GM04503 (cell line): ENCODE measurements at places on chromosomes 3 and 15.

DNA sequence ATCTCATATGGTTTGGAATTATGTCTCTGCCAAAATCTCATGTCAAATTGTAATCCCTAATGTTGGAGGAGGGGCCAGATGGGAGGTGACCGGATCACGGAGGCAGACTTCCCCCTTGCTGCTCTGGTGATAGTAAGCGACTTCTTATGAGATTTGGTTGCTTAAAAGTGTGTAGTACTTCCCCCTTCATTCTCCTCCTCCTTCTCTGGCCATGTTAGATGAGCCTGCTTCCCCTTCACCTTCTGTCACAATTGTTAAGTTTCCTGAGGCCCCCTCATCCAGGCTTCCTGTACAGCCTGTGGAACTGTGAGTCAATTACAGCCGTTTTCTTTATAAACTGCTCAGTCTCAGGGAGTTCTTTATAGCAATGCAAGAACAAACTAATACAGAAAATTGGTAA lies 51.1 kb downstream of the NEDD4 start:
- DNase-seq: no peak

GRCh38 chr15:27587810-27588209 lies 511.3 kb downstream of the OCA2 start:
- DNase-seq: no peak

- no peak for DNase-seq
Observed at GRCh38 chr3:60932643-60933042, 318.6 kb downstream of the FHIT start.

GRCh38 chr15:70356919-70357318 lies 259.2 kb upstream of the TLE3 start:
- DNase-seq: no peak

DNA sequence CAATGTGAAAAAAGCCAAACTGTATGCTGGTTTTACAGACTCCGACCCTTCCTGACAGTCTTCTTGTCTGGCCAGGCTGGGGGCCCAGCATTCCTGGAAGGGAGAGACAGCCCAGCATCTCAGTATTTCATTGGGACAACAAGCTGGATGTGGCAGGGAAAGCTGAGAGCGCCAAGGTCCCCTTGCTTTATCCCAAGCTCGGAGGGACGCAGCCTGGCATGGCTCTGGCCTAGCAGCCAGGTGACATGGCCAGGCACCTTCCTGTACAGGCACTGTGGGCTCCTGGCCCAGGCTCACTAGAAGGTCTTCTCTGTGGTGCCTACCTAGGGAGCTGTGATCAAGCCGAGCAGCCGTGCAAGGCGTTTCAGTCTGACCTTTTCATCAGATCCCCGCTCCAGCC lies 33.0 kb downstream of the UMPS start:
- DNase-seq: no peak

- DNase-seq: no peak
Observed at GRCh38 chr3:153215966-153216365, 53.9 kb downstream of the RAP2B start.

GRCh38 chr3:111539351-111540331 lies 2.4 kb upstream of the CD96 start:
- no peak for DNase-seq

- no peak for DNase-seq
Observed at GRCh38 chr3:55174747-55175146, 246.9 kb upstream of the LRTM1 start.

DNA sequence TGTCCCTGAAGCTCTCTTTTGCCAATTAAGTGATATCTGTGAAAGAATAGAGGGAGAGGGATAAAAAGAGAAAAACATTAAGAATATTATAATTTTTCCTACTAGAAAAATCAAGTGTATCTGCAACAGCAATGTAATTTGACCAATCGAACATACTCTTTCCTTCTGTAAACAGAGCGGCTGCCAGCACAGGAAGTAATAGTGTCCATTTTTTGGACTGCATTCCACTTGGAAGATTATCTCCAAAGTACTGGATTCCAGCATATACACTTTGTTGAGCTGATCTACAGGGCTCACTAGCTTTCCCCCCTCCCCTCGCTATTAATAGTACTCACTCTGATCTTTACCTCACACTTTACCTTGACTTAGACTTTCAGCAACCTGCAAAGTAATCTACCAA lies 90.4 kb downstream of the SUCLG2 start:
- DNase-seq: no peak

- DNase-seq: no peak
Observed at GRCh38 chr3:5013021-5013906, 34.0 kb downstream of the BHLHE40 start.

DNA sequence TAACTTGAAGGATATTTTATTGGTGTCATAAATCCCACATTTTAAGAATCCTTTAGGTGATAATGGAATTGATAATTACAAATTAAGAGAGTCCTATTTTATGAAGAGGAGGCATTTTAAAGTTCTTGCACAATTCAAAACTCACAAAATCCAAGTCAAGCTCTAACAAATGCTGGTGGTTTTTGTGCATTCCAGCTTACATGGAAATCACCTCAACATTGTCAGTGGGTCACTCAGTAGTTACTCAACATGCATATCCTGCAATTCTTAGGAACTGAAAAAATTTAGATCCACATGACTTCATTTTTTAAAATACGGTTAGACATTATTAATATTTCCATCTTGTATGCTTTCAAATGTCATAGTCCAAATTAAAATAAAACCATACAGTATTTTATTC lies 487.2 kb downstream of the CNTN3 start:
- DNase-seq: no peak

- no peak for DNase-seq
Observed at GRCh38 chr3:61532739-61533500, 28.5 kb upstream of the PTPRG start.

DNA sequence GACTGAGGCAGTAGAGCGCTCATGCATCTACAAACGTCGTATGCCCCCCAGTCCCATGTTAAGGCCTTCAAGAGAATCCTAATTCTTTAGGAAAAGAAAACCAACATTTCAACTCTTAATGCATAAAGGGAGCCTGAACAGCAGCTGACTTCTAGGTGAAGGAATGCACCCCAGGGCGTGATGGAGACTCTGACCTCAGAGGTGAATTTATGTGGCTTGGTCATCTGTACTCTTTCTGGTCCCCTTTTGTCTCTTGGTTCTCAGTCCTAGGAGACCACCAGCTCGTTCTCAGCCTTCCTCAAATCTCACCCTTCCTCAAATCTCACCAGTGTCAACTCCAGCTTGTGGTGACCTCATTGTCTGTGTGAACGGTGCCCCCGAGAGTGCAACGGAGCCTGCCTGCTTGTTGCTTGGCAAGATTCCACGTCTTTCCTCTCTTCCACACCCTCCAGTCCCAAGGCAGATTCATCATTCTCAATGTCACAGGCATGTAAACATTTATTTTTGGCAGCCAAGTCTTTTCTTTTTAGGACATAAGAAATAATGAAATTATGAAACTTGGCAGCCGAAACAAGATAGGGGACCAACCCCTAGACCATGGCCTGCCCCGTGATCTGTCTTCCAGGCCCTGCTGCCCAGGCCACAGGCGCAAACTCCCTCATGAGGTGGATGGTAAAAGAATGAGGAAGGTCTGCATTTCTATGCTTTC lies 166.2 kb downstream of the ADAMTS17 start:
- DNase-seq: no peak

DNA sequence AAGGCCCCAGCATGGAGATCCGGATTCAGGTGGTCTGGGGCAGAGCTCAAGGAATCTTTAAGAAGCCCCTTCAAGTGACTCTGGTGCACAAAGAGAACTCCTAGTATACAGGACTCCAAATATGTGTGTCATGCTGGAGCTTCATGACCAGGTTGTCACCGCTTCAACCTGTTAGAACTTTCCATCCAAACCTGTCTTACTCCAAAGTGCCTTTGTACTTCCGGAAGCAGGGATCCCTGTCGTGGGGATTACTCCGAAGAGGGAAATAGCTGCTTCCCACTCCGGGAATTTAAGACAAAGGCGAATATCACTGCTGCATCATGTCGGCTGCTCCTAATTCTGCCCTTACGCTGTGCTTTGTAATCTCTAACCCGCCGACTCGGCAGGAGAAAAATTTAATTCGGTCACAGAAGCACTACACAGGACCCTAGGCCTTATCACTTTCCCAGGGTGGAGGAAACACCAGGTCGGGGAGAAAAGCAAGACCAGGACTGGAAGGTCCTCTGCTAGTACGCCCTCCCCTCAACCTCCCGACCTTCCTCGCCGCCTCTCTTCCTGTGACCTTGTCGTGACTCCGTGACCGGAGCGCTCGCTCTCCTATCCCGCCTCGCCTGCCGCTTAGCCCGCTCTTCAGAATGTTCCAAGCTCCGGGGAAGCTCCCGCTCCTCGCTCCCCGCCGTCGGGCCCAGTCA lies 730 bp downstream of the HIGD1A start:
- DNase-seq: no peak

GRCh38 chr15:34993877-34994276 lies 5.8 kb upstream of the ZNF770 start:
- no peak for DNase-seq

DNA sequence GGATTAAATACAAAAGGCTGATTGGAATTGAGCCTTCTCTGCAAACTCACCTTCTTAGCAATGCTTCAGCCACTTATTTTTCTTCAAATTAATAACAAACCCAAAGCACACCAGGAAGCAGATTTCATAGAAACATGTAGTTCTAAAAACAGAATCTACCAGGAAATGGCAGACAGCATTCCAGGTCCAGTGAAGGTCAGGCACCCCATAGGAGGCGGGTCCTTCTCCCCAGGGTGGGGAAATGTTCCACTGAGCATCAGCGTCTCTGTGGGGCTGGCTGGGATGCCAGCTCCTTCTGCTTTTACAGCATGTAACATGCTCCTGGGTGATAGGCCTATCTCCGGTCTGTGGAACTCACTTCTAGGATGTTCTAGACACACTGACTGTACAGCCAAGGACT lies 49.2 kb downstream of the CTNNB1 start:
- DNase-seq: no peak

DNA sequence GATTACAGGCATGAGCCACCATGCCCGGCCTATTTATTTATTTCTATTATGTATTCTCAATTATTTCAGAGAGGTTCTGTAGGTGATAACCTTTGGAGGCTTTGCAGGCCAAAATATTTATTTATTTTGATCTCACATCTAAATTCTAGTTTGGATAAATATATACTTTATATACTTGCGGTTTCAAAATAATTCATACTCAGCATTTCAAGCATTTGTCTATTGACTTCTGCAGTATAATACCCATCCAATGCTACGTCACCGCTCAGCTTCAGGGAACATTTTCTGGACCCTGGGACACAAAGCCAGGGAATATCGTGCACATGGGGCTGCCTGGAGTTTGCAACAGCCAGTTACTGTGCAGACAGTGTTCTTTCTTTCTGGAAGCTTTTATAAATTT lies 22.6 kb downstream of the CGGBP1 start:
- DNase-seq: no peak

DNA sequence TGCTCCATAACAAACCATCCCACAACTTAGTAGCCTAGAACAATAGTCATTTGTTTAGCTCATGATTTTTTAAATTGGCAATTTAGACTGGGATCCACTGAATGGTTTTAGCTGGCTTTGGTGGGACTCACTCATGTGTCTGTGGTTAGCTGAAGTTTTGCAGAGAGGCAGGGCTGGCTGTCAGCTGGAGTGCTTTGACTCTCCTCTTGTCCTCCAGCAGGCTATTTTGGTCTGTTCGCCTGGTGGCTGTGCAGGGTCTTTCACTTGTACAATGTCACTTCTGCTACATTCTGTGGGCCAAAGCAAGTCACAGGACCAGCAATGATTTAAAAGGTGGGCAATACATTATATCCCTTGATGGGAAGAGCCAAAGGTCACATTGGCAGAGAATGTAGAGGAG lies 1146.5 kb downstream of the ROBO2 start:
- no peak for DNase-seq

DNA sequence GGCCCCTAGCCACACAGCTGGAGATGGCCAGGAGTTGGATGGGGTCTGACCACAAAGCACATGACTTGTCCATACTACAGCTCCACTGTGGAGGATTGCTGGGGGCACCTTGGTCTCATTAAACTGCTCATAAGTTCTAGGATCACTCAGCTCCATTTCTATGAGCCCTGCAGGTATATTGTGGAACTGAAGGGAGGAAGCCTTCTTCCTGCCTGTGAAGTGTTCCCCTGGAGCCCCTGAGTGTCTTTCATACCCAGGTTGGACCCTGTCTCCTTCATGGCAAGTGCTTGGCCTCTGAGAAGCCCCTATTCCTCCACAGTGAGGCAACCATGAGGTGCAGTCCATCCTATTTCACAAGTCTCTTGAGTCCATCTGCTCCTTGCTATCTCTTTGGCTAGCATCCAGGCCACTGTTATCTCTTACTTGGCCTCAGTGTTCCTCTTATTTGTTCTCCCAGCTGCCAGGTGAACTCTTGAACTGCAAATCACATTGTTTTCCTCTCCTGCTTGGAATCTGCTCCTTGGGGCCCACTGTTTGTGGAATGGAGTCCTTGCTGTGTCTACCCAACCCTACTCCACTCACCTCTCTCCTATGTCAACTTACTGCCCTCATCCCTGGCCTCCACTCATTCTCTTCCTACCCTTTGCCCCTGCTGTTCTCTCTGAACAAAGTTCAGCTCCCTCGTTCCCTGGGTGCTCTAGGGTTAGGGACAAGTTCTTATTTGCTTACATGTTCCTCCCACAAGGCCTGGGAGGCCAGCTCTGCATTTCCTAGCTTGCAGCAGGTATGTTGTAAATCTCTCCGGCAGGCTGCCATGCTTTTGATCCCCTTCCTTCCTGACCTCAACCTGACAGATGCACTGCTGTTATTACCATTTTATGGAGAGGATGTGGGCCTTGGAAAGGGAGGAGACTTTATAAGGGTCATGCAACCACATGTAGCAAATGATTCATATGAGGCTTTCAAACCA lies 1.2 kb downstream of the ACOX2 start:
- no peak for DNase-seq

- DNase-seq: no peak
Observed at GRCh38 chr3:112046599-112046998, 12.1 kb downstream of the TMPRSS7 start.

- DNase-seq: no peak
Observed at GRCh38 chr15:90104551-90104950, 2.3 kb upstream of the IDH2 start.

DNA sequence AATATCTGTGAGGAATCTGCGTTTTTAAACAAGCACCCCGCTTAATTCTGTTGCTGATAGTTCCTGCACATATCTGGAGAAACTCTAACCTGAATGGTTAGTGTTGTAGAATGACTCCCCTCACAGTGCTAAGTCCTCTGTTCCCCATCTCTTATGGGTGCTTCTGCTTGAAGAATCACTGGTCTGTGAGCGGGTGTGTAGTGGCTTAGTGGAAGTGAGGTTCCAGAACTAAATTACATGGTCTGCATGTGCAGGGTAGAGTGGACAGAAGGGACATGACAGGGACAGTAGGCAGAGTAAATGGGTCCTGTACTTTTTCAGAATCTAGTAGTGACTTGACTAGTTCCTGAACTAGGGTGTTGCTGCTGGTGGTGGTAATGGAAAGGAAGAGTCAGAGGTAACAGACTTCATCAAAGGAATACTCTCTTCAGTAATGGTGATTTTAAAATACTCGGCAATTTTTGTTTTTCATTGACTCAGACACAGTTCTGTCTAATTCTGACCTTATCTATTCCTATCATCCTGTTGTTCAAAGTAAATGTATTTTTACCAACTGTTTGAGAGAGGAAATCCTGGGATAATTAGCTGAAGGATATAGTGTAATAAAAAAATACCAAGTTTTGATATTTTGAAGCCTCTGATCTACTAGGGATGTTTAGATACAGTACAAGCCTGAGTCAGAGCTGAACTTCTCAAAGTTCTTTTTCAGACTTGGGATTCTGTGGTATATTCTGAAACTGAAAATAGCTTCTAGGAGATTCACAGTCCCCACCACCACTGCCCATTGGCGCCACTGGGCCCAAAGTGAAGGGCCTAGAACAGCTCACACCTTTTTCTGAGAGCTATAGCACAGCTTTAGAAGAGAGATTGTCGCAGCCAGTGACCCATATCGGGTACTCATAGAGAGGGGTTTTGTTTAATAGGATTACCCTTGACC lies 55.5 kb downstream of the FNDC3B start:
- no peak for DNase-seq
